Calu3 (cell line): ENCODE measurements at places on chromosomes 12 and 14. TPM values are rescaled to one million over a fixed set of nuclear protein-coding genes. Genes with fewer than 3 reads are reported as not detected.

Gene ACOT4
- 1.1 and 1.6 TPM in 2 replicates for total RNA-seq

DNA sequence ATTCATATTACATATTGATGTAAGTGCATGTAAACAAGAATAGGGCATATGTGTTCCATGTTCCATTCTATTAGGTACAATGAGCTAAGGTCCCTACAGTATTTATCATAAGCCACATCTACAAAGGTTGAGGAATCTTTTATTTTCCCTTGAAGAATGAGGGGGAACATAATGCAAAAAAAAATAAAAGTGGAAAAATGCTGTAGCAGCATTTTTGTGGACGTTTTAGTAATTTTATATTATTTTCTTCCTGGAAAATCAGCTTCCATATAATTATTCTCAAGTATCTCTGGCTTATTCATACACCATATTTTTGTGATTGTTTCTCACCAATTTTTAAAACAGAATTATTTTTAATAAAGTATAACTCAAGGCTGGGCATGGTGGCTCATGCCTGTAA is 148.7 kb downstream of the MED13L start:
- no peak for DNase-seq

GRCh38 chr14:67541448-67542387 is 8.6 kb downstream of the PLEKHH1 start:
- peak; percentile 31 for DNase-seq

- no peak for DNase-seq
Measured at GRCh38 chr12:51195841-51196240, 22.0 kb downstream of the POU6F1 start.

Gene GPR84
- not detected in 2 replicates for total RNA-seq
